Activated gamma-delta T cell treated with anti-CD3 and anti-CD28 coated beads, Interleukin-2, amount 50 U/mL, for 16 hours (primary cell): ENCODE measurements at places on chromosomes 5 and 9.

- no peak for DNase-seq
Measured at GRCh38 chr5:136094913-136095641, 37.6 kb upstream of the SMAD5 start.

DNA sequence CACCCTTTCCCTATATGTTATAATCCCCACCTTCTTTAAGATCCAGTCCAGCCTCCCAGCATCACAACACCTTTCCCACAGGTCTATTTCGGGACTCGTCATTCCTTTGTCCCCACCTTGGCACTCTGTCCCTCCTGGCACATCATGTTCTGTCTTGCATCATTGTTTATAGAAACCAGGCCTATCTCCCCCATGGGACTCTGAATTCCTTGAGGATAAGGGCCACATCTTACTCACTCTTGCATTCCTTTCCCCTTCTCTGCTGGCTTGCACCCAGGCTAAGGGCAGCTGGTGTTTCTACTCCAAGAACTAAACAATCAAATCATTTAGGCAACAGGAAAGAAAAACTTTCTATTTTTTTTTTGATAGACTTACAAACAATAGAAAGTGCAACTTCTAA lies 205.7 kb downstream of the AGTPBP1 start:
- no peak for DNase-seq

DNA sequence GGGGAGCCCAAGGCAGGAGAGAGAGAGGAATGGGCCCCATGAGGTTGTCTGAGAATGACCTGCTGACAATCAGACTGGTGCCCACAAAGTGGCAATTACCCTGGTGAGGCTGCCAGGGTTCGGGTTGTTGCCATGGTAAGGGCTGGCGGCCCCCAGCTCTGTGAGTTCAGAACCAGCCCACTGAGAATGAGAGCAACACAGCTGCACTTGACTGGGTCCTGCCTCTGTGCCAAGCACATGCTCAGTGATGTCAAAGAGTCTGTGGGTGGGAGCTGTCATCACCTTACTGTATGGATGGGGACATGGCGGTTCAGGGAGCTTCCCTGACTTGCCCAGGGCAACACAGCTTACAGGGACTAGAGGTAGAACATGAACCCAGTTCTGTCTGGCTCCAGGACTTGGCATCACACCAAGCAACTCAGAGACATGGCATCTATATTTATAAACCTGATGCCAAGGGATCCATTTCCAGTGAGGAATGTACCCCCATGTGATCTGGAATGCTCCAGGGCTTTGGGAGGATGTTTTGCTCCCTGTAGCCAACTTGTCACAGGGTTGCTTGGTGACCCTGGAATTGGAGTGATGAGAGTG lies 38.2 kb upstream of the TEX48 start:
- DNase-seq: no peak

- DNase-seq: no peak
Measured at GRCh38 chr5:80764786-80765185, 110.0 kb upstream of the DHFR start.

DNA sequence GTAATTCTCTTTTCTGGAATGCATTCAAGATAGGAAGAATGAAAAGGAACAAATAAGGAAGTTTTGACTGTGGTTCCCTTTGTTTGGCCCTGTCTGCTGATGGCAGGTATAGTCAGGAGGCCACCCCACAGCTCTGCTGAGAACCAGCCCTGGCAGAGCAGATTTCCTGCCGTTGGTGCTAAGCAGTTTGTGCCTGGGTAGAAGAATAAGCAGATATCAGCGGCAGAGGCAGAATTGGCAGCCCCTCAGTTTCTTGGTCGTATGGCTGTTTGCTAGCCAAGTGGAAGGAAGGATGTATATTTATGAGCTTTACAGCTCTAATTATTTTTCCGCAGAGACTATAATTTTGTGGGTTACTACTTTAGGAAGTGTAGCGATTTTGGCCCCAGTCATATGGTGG lies 310.2 kb upstream of the RFX3 start:
- DNase-seq: no peak

GRCh38 chr5:39283231-39283818 lies 64.0 kb upstream of the FYB1 start:
- DNase-seq: peak; percentile 43

DNA sequence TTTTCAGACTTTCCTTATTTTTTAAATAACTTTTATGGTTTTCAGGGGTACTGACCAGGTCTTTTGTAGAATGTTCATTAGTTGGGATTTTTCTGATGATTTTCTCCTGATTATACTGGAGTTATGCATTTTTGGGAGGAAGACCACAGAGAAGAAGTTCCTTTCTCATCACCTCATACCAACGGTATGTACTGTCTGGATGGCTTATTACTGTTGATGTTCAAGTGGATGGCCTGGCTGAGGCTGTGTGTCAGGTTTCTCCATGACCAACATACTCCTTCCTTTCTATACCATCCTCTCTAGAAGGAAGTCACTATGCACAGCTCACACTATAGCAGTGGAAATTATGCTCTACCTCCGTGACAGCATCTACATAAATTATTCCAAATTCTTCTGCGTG lies 71.1 kb upstream of the NR3C1 start:
- DNase-seq: no peak

DNA sequence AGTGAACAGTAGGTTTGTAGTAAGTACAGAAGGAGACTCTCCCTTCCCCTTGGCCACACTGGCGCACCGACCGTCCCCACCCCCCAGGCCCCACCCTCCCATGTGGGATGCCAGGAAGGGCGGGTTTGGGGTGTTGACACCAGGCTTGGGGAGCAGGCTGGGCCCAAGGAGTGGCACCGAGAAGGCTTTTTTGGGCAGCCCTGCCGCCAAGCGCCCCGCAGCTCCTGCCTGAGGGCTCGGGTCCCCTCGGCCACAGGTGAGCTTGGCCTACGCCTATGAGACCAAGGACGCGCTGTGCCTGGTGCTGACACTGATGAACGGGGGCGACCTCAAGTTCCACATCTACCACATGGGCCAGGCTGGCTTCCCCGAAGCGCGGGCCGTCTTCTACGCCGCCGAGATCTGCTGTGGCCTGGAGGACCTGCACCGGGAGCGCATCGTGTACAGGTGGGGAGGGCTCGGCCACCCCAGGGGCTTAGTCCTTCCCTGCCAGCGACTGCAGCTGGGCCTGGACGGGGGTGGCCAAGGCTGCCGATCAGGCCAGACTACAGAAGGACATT lies 7.3 kb downstream of the GRK6 start:
- no peak for DNase-seq

DNA sequence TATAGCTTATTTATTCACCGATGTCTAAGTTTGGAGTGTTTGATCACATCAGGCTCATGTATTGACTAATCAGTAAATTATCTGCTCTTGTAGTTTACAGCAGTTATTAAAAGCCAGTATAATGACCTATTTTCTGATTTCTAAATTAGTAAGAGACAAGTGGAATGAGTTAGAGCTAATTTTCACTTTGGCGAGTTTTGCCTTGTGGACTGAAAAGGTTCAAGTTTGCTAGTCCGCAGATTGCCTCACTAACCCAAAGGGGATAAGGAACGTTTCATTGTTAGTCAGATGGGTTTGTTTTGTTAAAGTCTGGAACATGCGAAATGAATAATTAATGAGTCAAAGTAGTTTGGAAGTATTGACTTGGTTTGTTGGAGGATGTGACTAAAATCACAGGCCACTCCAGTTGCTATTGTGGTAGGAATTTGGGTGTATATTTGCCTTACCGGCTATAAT lies 40.1 kb downstream of the SMARCA2 start:
- DNase-seq: no peak

DNA sequence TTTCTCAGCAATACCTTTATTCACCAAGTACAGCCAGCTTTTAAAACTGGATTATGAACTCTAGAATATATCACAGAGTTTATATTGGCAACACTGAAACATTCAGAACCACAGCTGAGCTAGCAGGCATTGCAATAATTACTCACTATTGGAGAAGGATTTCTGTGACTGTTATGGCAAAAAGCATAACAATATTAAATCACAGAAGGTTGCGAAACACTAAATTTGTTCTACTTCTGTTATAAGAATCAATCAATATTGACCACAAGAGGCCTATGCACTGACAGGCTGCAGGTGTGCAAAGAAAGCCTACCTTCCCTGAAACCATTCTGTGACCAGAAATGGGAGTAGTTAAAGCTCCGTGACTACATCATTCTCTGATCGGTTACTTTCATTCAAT lies 59.2 kb downstream of the AP3B1 start:
- no peak for DNase-seq

- DNase-seq: no peak
Measured at GRCh38 chr5:15238006-15238405, 262.0 kb upstream of the FBXL7 start.
